ENCODE measurements at places on chromosomes 4 and X. TPM values are rescaled to one million over a fixed set of nuclear protein-coding genes. Genes with fewer than 3 reads are reported as not detected.

Gene ARMCX1
- polyA plus RNA-seq = 8.8 TPM

Gene ADAM29
- polyA plus RNA-seq = not detected

Gene GLRA3
- not detected for polyA plus RNA-seq

Gene SSX3
- polyA plus RNA-seq = not detected

Gene SLC9A6
- polyA plus RNA-seq = 13.4 TPM

Gene RXFP1
- polyA plus RNA-seq = not detected

Gene MAGEB2
- polyA plus RNA-seq = not detected

Gene CD99
- polyA plus RNA-seq = 91.6 TPM

All from mammary epithelial cell (primary cell).